ENCODE measurements at places on chromosomes 3 and 15.
A peak's percentile ranks its signal among the peaks of the same experiment; 100 is the strongest.

GRCh38 chr15:100703032-100703578 lies 100.7 kb downstream of the ASB7 start:
- DNase-seq: no peak

- peak; percentile 79 for DNase-seq
Observed at GRCh38 chr15:36778531-36778930, 199.1 kb downstream of the CDIN1 start.

DNA sequence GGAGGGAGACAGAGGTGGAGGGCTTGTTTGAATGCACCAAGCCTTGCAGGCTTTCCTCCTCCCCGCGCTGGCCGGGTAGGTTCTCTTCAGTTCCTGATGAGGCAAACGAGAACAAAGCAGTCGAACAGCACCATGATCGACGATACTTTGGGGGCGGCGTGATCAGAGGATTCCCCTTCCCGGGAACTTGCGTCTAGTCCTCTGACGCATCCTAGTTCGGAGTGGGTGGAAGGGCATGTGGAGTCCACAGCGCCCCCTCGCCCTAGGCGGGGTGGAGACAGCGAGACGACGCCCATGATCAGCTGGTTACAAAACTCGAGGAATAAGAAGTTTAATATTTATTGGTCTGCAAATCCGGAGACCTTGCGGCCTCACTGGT lies 452 bp upstream of the SV2B start:
- DNase-seq: no peak

DNA sequence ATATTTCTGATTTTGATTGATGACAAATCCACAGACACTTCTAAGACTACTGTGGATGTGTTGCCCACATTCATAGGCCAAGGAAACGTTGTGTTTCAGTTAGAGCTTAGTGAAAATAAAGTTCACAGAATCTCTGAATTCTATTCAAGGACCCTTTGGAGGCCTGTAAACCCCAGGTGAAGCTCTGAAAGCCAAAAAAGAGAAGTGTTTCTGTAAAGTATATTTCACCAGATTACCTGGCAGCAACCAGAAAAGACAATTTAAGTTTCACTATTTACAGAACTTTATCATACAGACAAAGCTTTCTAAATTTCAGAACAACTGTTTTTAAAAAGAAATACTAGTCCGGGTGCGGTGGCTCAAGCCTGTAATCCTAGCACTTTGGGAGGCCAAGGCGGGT lies 2.6 kb downstream of the CLPX start:
- DNase-seq: no peak

DNA sequence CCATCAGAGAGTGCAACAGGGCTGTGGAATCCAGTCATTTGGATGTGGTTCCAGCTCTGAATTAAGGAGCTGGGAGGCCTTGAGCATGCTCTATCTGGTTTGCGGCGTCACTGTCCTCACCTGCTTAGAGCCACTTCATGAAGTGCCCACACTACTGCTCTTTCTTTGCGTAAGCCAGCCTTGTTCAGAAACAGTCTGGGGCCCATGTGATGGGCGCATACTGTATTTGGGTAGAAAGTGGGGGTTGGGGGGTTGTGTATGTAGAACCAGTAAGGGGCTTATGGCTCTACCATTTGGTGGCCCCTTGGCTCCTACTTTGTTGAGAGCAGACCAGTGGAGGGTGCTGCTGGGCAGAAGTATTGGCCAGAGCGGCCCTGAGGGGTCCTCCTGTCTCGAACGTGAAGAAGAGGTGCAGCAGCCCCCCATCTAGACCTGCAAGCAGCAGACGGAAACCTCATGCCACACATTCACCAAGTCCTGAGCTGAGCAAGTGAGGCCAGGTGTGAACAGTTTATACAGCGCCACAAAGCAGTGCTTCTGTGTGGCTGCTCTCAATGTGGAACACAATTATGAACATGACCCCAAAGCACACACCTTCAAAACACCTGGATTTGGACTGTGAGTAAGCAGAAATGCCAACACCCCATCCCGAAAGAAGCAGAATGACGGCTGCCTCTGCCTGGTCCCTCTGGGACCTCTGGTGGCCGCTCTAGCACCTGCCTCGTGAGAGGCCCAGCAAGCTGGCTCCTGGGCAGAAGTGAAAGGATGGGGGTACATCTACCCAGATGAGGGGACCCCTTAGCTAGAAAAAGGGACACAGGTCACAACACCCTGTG lies 26.6 kb downstream of the SRPRB start:
- no peak for DNase-seq

DNA sequence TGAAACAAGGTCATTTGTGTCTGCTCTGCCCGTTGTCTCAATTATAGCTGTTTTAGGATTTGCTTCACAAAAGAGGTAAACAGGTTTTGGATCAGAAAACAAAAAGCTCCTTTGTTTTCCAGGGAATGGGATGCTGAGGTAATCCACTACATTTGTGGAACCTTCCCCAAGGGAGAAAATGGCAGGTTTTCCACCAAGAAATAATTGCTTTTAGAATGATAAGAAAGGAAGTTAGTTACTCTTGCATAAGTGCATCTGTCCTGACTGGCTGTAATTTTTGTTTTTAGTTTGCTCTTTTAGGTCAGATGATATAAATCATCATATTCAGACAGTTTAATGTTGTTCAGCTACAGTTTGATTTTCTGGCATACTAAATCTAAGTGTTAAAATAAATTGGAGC lies 198.5 kb upstream of the COL8A1 start:
- no peak for DNase-seq

DNA sequence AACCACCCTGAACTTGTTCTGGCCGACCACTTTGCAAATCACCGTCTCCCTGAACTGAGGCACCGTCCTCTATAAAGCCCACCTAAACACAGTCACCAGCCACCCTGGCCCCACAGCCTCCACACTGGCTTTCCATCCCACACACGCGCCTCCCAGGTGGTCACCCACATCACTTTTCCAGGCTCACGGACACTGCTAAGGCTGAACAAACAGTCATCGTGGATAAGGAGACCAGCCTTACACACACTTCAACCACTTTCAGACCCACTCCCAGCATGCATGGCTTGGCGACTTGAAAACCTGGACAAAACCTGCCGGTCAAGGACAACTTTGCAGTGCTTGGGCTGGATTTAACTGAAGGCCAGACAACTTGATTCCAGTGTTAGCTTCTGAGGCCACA lies 8.4 kb downstream of the CHSY1 start:
- no peak for DNase-seq

DNA sequence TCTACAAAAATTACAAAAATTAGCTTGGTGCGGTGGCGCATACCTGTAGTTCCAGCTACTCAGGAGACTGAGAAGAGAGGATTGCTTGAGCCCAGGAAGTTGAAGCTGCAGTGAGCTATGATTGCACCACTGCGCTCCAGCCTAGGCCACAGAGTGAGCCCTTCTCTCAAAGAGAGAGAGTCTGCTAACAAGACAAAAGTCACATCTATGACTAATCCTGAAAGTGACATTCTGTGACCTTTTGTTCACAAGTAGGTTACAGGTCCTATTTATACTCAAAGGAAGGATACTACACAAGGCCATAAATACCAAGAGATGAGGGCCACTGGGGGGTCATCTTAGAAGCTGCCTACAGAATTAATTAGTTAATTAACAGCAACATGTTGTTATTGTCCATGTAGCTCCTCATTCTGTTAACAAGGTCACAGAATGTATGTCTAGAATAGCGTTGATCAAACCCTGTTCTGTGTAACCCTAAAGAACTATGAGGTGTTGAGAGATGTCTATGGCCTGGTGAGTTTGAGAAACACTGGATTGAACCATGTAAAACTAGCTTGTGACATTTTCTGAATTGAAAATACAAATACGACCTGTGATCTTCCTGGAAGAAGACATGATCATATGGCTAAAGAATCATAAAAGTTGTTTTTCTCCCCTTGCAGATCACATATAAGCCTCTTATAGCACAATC lies 97.0 kb downstream of the SAMMSON start:
- DNase-seq: no peak

DNA sequence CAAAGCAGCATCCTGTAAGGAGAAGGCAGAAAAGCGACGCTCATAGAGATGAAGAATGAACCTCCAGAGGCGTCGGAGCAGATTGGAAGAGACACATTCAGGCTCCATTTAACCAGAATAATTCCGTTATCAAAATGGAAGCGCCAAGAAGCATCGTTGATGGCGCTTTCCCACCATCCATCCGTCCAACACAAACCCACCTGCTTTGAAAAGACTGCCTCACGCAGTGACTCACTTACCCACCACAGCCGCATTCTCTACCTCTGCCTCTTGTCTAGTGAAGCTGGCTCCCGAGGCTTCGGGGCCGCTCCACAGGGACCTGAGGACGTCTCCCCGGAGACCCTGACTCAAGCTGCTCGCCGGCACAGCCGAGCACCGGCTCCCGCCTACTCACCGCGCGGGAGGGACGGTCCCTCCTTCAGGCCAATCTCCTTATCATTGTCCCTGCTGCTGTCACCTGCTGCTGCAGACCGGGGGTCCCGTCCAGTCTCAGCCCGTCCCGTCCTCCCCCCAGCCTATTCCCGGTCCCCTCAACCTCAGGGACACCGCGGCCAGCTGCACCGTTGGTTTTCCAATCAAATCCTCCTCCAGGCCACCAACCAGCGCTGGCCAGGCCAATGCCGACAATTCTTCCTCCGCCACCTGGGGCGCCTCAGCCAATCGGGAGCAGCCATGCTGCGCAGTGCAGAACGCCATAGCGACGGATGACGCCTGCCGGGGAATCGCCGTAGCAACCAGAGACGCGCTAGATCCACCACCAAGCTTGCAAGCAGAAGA lies at the start of gene NEK10:
NEK10 (minus strand) TSS at position 553 of the 777 bp plus-strand sequence. CDS start 16,501 bp downstream, outside the sequence.
- no peak for DNase-seq

DNA sequence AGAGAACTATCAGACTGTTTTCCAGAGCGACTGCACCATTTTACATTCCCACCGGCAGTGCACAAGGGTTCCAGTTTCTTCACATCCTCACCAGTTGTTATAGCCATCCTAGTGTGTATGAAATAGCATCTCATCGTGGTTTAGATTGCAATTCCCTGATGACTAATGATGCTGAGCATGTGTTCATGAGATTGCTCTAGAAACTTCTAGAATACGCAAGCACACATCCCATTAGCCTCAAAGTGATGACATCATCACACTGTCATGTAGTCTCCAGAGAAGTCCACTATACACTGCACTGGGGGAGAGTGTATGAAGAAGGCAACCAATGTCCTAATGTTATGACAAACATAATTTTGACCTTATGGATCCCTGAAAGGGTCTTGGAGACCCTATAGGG lies 30.1 kb downstream of the FBLN2 start:
- peak; percentile 72 for DNase-seq

- DNase-seq: no peak
Observed at GRCh38 chr15:70411143-70411863, 313.6 kb upstream of the TLE3 start.

GRCh38 chr3:117248153-117248552 lies 538.6 kb downstream of the TUSC7 start:
- no peak for DNase-seq

DNA sequence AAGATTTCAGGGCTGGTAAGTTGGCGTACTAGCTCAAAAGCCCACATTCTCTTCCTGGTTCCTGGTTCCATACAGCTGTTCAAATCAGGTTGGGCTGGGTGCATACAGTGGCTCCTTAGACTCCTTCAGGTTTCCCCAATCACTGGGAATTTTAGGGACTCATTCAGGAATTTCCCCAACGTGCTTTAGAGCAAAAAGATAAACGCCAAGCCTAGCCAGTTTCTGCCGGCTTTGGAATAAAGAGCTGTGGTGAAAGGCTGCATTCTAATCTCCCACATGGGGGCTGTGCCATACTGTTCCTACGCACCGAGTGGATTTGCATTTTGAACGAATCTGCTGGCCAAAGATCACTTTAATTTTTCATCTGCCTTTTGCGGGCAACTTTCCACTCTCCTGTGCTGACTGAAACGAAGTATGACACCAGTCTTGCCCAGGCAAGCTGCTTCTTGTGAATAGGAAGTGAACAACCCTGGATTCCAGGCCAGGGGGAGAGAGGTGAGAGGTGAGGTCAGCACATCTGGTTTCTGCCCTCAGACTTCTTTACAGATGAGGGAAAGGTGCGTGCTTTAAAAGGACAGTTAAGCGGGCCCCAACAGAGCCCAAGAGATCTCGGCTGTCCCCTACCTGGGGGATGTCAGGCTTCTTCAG lies 184.2 kb upstream of the PDZRN3 start:
- no peak for DNase-seq

DNA sequence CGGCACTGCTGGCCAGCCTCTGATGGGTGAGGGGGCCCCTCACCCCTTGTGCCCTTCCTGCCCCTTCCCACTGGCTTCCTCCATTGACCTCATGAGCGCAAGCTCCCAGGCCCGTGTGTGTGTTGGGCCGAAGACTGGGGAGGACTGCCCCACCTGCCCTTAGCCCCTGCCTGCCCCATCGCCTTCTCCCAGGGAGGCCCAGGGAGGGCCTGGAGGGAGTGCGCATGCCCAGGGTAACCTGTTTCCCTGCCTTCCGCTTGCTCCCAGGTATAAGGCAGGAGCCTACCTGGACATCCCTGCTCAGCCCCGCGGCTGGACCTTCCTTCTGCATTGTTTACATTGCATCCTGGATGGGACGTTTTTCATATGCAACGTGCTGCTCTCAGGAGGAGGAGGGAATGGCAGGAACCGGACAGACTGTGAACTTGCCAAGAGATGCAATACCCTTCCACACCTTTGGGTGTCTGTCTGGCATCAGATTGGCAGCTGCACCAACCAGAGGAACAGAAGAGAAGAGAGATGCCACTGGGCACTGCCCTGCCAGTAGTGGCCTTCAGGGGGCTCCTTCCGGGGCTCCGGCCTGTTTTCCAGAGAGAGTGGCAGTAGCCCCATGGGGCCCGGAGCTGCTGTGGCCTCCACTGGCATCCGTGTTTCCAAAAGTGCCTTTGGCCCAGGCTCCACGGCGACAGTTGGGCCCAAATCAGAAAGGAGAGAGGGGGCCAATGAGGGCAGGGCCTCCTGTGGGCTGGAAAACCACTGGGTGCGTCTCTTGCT lies 8.8 kb downstream of the DLL4 start:
- DNase-seq: no peak

GRCh38 chr3:108292450-108292849 lies 3.9 kb upstream of the HHLA2 start:
- no peak for DNase-seq

- DNase-seq: no peak
Observed at GRCh38 chr3:145798007-145798406, 363.0 kb downstream of the PLOD2 start.

- no peak for DNase-seq
Observed at GRCh38 chr15:82292271-82292670, 29.7 kb downstream of the SAXO2 start.
